ENCODE measurements at places on chromosomes 4 and X.
A peak's percentile ranks its signal among the peaks of the same experiment; 100 is the strongest.

DNA sequence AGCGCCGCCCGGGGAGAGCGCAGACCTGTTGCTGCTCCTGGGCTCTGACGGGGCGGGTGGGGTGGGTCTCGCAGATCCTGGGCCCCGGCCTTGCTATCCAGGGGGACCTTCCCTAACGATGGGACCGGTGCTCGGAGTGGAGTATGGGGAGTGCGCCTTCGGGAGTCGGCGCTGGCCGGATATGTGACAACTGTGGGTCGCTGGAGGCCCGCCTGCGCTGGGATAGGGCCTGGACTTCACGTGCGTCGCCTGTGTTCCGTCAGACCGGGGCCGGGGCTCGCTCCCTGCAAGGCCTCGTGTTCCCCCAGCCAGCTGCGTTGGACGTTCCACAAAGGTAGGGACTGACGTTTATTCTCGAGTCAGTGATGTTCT is 1.3 kb downstream of the TBL1X start:
- peak; percentile 35 for DNase-seq

GRCh38 chr4:169013396-169013795 is 3.3 kb upstream of the CBR4 start:
- DNase-seq = no peak

DNA sequence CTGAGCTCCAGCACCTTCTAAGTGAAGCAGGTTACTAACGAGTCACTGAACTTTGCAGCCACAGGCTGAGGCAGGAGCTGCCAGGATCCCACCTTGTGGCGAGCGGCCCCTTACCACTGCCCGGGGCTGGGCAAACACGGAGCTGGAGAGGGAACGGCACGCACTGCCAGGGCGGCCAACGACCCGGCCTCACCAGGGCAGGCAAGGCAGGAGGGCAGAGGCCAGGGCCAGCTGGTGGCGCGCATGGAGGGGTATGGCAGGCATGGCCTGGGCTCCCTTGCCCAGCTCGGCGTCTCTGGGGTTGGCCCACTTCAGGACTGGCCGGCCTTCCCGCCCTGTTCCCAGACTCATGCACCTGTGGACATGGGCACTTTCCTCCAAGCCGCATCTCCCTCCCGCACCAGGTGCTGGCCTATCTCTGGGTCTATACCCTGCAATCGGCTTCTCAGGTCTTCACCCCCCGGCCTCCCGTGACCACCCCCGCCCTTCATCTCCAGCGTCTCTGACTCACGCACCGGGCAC is 64.9 kb downstream of the FAM53A start:
- DNase-seq = no peak

DNA sequence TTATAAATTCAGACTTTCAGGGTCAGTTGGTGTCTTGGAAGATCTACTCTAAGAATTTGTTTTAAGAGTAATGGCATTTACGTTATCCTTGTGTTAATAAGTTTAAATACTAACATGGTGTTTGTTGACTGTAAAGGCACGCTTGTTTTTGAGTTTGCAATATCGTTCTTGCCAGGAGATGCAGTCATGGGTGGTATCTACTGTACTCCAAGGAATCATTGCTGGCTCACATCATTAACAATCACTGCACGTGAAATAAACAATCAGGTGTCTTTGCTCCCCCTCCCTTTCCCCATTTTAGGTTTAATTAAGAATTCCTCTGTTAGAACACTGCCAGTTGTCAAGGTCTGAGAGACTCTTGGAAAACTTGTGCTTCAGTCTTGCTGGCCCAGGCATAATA is 1.6 kb downstream of the HHIP start:
- DNase-seq = no peak

GRCh38 chrX:107047622-107048021 is 47.6 kb upstream of the MORC4 start:
- DNase-seq = no peak

- DNase-seq = no peak
Observed at GRCh38 chr4:168411318-168412150, 68.8 kb downstream of the DDX60L start.

GRCh38 chr4:175834312-175834672 is 22.2 kb upstream of the GPM6A start:
- DNase-seq = no peak

DNA sequence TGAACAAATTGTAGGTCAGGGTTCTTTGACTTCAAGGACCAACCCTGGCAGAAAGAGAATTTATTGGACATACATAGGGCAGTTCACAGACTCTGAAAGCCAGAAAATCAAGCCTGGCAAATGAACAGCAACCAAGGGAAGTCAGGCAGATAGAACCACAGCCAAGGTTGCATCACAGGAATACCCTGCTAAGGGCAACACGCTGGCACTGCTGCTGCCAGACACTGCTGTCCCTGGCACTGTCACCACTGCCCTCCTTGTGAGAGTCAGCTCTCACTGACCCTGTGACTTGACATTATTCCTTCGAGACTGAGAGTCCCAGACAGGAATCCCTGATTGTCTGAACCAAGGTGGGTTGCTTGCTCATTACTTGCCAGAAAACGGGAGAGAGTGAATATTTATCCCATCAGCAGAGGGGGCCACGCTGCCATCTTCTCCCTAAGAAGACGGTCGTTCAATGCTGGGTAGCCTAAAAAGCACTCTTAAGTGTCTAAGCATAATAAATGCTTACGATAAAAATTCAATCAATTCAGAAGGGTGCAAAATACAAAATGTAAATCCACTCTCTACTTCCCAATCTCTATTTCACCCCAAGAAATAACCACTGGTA is 23.2 kb upstream of the PTTG2 start:
- no peak for DNase-seq

DNA sequence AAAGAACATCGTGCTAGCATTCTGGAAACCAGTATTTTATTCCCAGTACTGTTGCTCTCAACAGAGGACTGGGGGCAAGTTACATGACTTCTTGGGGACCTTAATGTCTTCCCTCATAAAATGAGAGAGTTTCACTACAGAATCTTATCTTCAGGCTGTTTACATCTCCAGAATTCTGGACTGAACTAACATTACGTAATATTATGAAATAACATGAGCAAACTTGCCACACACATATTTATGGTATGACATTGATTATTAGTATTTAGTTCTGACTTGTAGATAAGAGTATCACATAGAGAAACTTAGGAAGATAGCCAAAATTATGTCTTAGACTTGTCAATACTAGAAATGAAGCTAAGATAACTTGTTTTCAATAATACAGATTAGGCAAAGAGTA is 68.0 kb downstream of the NFKB1 start:
- no peak for DNase-seq

DNA sequence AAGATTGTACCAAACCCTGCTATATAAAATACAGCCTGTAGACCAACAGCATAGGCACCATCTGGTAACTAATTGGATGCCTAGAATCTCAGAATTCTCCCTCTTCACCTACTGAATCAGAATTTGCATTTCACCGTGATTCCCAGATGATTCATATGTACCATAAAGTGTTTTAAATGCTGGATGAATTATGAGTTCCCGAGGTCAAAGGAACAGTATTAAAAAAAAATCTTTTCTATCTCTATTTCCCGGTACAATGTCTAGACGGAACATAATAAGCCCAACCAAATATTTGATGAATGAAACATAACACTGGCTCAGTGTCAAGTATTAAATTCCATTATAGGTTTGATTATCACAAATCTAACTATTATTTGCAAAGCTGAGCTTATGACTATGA is 280.0 kb downstream of the ANKRD50 start:
- DNase-seq = no peak

GRCh38 chrX:56787734-56788152 is 58.7 kb downstream of the NBDY start:
- no peak for DNase-seq

DNA sequence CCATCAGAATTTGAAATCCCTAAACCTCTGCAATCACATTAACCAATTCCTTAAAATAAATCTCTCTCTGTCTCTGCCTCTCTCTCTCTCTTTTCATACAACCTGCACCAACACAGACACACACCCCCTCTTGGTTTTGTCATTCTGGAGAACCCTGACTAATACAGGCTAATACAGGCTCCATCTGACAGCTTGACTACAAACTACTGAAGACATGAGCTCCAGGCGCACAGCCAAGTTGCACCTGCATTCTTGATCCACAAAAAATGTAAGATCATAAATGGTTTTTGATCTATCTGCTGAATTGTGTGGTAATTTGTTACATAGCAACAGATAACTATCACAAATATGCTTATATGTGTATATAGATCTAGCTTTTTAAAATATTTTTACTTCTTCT is 2414.2 kb downstream of the PCDH7 start:
- DNase-seq = no peak

DNA sequence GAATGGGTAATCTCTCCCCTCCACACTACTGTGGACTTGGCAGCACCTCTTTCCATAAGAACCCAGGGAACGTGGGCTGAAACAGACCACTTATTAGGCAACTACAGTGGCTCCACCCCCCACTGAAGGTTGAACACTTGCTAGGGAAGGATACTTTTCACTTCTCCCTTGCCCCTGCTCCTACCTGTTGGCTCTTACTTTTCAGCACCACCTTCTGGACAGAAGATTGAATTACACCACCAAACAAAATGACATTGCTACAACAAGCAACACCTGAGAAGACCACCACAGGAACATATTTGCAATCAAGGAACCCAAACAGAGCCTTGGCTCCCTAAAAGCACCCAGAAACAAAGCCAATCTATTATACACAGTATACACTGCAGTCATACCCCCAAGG is 132.1 kb upstream of the CXCL13 start:
- DNase-seq = peak; percentile 48

- no peak for DNase-seq
Observed at GRCh38 chrX:69524781-69525363, 20.7 kb downstream of the NALF2 start.

DNA sequence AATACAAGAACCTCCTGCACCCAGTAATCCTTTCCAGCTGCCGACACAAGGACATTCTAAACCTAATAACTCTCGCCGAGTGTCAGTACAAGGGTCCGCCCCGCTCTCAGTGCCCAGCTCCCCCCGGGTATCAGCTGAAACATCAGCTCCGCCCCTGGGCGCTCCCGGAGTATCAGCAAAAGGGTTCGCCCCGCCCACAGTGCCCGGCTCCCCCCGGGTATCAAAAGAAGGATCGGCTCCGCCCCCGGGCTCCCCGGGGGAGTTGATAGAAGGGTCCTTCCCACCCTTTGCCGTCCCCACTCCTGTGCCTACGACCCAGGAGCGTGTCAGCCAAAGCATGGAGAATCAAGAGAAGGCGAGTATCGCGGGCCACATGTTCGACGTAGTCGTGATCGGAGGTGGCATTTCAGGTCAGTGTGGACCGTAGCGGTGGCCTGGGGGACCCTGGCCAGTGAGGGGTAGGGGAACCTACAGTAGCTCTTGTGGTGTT is at the start of gene MAOA:
TSS of gene MAOA (plus strand) at position 295 of the 490 bp plus-strand sequence. CDS start at position 338, 43 bp downstream.
- no peak for DNase-seq

- DNase-seq = no peak
Observed at GRCh38 chr4:105171912-105172311, 25.2 kb downstream of the TET2 start.

GRCh38 chr4:74446193-74446868 is 1.4 kb downstream of the AREG start:
- DNase-seq = no peak

DNA sequence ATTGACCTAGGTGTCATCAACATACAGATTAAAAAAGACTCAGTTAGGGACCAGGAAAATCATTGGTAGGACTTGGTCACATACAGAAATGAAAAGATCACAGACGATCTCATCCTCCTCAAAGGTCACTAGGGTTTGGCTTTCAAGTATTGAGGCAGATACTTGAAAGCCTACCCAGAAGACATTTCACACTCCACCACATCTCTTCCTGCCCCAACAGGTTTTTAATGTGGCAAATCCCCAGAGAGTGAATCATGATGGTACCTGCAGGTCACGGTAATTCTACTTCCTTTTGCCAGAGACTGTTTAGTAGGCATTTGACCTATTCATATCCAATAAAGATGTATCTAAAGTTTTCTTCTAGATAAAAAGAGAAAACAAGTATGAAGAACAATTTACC is 44.1 kb downstream of the INPP4B start:
- no peak for DNase-seq

DNA sequence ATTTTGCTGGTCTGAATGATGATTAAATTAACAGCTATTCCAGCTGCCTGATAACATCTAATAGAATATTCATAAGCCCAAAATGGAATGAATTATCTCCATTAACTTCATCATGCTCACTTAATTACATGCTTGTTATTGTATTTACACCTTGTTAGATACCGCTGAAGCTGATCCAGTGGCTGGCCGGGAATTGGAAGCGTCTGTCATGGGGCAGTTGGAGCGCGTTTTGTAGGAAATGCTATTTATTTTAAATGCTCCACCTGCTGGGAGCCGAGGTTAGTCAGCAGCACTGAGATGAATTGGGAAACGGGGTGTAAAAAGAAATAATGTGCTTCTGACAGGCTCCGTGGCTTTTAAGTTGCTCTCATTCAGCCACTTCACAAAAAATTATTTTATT is 25.2 kb downstream of the ARX start:
- DNase-seq = no peak

DNA sequence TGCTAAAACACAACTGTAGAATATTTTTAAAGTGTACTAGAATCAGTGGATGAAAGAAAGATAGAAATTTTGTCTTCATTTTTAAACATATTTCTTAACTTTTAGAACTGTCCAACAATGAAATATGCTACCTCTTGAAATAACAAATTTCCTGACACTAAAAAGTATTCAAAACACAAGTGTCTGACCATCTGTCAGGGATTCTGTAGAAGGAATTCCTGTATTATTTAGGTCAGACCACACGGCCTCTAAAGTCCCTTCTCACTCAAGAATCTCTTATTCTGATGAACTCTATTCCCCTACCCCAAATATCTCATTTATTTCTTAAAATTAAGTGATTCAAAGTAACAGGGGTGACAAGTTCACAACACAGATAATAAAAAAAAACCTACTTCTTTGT is 99.1 kb downstream of the MAML3 start:
- no peak for DNase-seq

Measured in MM.1S (cell line).